ENCODE measurements at places on chromosomes 12 and 14.

DNA sequence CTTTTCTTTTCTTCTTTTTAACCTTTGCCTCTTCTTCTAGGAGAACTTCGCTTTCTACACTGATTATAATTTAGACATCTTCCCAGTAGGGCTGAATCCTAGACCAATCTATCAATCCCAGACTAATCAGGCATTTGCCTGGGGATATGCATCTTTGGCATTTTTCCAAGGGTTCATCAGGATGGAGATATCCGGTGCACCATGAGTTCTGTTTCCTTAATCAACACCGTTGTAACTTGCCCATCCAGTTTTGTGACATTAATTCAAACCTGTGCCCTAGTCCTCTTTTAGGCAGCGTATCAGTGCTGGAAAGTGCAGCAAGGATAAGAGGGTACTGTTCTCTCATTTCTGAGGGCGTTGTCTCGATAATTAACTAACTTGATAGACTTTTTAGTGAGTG, 617 bp upstream of the MGP start:
- DNase-seq: no peak

DNA sequence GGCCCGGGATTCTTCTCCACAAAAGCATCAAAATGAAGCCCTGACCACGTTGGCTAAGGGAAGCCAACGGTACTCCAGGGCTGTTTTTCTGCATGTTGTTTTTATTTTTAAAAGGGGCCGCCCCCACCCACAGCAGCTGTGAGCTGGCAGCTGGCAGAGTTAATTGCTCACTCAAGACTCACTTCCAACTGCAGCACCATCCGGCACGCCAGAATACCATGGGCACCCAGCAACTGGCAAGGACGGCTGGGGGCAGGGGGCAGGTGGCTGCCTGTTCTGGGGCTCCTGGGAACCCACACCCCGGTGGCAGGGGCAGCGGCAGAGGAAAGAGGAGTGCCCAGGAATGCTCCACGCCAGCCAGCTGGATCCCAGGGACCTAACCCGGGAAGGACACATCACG, 44.3 kb downstream of the NCOR2 start:
- no peak for DNase-seq

DNA sequence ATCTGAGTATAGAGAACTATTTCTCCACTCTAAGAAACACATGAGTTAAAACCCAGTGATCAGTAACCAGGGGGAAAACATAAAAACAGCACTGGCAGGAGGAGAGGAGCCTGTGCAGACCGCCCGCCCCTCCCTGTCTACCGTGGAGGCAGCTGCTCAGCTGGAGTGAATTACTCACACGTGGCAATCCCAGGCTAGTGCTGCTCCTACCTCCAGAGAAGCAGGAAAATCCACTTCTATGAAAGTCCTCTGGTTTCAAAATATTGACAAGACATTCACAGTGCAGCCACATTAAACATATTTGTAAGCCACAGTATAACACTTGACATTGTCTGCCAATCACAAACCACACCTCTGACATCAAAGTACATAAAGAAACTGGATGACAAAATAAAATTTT, 16.7 kb downstream of the TMEM132D start:
- DNase-seq: no peak

GRCh38 chr14:63899953-63900352, 47.1 kb downstream of the SYNE2 start:
- DNase-seq: no peak

GRCh38 chr12:132275110-132275531, 54.3 kb downstream of the GALNT9 start:
- DNase-seq: no peak

- DNase-seq: no peak
Measured at GRCh38 chr14:29637411-29637810, 290.2 kb downstream of the PRKD1 start.

DNA sequence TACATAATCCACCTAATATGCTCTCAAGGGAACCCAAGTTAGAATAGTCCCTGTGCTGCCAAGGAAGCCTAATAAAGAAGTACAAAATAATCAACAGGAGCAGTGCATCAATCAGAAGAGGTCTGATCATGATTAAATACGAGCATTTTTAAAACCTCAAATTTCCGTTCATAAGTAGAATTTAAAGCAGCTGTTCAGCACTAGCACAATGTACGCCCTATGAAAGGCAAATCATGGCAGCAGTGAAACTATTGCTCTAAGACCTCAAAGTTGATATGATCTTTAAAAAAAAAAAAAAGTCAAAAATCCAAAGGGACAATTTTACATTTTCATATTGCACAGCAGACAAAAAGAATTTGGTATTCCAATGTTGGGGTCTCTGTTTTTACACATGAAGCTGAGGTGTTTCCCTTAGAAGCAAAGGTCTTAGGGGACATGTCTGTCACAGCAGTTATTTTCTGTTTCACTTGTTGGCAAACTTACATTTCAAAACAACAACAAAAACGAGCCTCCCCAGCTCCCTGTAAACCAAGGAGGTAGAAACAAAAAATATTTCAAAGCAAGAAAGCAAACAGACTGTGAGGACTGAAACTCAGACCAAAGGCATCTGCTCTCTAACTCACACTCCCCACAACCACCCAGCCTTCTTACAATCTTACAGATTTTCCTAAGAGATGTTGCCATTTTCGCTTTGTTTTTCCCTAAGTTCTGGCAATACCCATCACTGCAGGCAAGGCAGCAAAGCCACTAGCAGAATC, 28.2 kb downstream of the SOX5 start:
- no peak for DNase-seq

DNA sequence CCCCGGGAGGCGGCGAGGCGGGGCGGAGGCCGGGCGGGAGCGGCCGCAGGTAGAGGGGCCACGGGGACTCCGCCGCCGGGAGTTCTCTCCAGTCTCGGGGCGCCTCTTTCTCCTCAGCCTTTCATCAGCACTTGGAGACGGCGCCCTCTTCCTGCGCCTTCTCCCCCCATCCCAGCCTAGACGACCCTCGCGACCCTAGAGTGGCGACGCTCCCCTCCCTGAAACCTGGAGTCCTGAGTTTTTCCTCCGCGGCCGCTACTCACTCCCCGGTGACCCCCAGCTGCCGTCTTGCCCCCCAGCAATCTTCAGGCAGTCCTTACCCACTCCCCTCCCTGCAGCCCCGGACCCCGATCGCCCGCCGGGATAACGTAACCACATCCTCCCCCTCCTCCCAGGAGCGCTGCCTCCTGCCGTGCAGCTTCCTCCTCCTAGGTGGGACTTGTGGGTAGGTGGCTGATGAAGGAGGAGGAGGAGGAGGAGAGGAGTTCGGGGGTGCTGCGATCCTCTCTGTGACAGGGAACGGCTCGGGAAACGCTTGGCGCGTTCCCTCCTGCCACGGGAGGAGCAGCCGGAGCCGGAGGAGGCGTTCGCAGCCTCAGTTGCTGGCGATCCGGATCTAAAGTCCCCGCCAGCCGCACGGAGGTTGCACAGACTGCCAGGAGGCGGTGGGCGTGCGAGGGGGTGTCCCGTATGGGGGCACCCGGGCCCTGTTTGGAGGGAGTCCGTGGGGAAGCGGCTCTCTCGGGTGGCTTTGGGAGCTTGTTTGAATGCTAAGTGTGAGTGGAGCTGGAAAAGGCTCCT, 891 bp downstream of the PLEKHA5 start:
- peak; percentile 7 for DNase-seq

DNA sequence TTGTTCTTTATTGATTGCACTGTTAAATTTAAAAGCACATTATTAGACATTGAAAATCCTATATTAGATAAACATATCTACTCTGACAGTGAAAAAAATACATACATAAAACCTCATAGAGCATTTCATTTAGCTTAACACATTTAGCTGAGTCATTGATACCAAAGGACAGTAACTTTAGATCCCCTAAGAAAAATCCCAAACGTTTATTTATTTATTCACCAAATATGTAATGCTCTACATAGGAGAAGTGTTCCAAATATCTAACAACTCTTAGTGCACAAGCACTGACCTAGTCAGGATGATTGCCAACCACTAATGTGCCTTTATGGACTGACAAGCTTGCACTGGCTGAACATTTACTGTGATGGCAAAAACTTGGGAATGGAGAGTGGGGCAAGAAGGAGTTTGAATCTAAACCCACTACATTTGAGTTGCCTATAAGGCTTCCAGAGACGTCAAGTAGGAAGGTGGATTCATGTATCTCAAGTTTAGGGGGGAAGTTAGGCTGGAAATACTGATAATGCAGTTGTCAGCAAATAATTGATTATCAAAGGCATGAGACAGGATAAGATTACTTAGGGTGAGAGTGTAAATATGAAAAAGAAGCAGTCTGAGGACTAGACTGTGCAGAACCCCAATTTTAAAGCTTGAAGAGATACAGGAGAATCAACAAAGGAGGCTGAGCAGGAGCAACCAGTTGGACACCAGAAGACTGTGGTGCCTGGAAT, 156.4 kb downstream of the PLCZ1 start:
- no peak for DNase-seq

GRCh38 chr14:69987406-69988121, 108.3 kb downstream of the SMOC1 start:
- DNase-seq: no peak

DNA sequence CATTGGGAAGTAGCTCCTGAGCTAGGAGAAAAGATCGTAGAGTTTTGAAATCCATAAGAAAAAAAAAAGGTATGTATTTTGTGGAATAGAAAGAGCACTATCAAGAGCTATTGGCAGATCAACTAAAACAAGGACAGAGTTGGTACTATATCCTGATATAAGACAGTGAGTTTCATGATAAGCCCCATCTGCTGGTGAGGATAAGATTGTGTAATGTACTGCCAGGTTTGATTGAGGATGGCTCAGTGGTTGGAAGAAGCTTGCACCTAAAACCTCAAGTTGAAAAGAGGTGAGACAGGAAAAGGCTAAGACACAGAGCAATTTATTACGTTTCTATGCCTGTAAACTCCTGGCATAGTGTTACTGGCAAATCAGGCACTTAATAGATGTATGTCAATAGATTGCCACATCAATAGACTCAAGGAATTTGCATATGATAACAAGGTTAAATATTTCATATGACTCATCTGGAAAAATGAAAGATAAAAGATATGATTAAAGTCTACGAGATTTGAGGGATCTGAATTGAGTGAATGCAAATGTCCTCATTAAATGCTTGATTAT, 525.6 kb downstream of the FLRT2 start:
- DNase-seq: no peak

GRCh38 chr14:64873506-64874219, 6.0 kb downstream of the SPTB start:
- DNase-seq: no peak

DNA sequence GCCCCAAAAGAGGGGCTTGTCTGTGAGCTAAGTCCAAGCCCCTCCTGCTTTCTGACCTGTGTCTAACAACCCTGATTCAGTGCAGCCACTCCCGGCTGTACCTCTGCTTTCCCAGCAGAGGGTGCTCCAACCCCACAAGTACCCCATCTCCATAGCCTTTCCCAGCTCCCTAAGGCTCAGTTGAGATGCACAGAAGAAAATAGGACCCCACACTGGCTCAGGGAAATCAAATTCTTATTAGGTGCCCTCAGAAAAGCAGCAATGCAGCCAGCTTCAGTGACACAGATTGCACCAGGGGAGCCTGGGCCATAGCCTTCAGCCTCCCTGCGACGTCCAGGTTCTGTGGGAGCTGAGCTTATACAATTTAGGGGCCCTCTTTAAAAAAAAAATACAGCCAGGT, 49.9 kb downstream of the LRRC74A start:
- DNase-seq: peak; percentile 48

- DNase-seq: no peak
Measured at GRCh38 chr14:105487449-105487985, 831 bp downstream of the CRIP1 start.

DNA sequence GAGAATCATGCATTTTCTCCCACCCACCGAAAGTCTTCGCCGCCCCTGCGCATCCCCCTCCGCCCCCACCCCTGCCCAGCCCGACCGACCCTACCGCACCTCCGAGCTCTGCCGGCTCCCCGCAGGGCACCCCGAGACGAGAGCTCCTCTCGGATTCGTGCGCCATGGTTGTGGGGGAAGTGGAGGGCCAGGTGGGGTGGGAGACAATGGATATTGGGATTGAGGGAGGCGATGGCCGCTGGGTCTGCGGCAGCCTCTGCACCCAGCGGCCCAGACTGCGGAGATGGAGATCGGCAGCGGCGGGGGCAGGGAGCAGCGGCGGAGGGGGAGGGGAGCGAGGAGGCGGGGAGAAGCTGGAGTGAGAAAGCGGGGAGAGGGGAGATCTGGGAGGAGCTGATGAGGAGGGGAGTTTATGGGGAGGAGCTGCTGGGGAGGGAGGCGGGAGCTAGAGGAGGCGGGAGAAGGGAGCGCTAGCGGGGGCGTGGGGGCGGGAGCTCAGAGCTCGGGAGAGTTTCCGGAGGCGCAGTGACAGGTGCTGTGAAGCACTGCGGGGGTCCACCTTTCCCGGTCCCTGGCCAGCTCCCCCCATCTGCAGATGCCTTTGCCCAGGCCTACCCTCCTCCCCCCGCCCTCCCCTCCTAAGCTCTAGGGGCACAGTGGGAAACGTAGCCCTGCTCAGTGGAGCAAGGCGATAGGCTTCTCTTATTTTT, at the start of gene SALL2:
TSS of gene SALL2 (minus strand) at position 385 of the 710 bp plus-strand sequence. CDS start at position 166, 219 bp downstream.
- peak; percentile 69 for DNase-seq

GRCh38 chr14:34449819-34450541, 12.1 kb downstream of the SPTSSA start:
- DNase-seq: no peak

DNA sequence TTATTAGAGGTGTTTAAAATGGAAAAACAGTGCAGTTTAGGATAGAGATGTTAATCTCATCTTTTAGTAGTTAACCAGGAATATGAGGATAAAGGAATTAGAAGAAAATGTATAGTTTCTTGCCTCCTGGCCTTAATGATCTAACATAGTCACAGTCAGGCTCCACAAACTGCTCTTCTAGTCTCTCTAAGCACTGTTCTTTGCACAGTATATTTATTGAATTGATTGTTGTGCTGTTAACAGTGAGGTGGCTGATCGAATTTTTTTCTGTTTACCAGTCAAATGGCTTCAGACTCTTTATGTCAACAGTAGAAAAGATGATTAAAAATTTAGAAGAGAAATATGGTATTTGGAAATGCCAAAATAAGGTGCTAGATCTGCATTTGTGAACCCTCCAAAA, 37.8 kb downstream of the ATF7IP start:
- no peak for DNase-seq

GRCh38 chr14:72503696-72504368, 390.1 kb downstream of the DPF3 start:
- no peak for DNase-seq

DNA sequence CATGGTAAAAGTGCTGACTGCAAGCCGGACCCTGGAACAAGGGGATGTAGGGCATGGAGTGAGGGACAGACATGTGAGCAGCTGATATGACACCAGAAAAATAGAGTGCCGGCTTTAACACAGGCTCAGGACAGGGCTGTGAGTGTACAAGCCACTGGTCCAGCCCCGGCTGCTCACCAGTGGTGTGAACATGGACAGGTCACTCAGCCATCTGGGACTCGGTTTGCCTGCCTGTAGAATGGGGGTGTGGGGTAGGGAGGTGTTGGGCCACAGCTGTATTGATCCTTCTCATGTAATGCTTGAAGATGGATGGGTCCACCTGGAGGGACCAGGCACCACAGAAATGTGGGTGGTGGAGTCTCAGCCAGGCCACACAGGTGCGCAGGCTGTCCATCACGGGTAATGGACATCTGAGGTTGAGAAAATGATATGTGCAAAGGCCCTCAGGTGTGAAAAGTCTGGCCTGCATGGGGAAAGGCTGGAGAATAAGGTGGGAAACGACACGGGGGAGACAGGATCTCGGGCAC, 10.6 kb upstream of the KRT74 start:
- no peak for DNase-seq

- DNase-seq: no peak
Measured at GRCh38 chr14:54147282-54147681, 190.7 kb upstream of the BMP4 start.

GRCh38 chr12:24814379-24815113, 134.4 kb downstream of the BCAT1 start:
- no peak for DNase-seq
